ENCODE measurements at places on chromosomes 4 and X.

- peak; percentile 44 for DNase-seq
Observed at GRCh38 chr4:153151535-153152455, 52.4 kb upstream of the TRIM2 start.

GRCh38 chrX:15465896-15466651 is 27.1 kb downstream of the PIR start:
- DNase-seq, result no peak

GRCh38 chrX:17744896-17745523 is 7.7 kb downstream of the SCML1 start:
- no peak for DNase-seq

DNA sequence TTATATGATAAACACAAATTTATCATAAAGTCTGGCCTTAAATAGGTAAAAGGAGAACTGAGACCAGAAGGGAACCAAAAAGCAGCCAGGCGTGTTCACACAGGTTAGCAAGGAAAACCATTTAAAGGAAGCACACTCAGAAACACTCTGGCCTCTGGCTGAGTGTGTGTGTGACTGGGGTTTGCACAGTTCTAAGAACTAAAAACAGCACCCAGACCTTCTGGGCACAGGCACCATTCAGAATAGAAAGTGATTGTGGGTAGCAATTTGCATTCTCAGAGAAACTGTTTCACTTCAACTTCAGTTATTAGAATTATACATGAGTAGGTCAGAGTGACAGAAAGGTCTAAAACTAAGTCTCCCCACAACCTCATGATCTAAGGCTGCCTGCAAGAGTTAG is 10.0 kb downstream of the GPR82 start:
- DNase-seq, result no peak

GRCh38 chrX:103927030-103927429 is 35.4 kb upstream of the TMSB15B start:
- no peak for DNase-seq

DNA sequence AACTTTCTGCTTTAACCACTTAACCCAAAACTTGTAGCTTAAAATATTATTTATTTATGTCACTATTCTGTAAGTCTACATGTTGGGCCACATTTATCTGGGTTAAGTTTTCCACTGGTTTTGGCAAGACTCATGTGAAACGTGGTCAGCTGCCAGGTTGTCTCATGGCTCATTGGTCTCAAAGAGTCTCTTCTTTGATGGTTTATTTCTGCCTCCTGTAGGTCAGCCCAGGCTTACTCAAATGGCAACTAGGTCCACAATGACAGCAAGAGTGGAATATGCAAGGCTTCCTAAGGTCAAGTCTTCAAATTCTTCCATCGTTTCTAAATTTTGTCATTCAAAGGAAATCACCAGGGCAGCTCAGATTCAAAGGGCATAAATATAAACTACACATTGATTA is 828.7 kb downstream of the PCDH7 start:
- no peak for DNase-seq

GRCh38 chrX:103830848-103831247 is 1.2 kb downstream of the RAB9B start:
- DNase-seq, result no peak
